Smooth muscle cell of the pulmonary artery (primary cell): ENCODE measurements at places on chromosomes 12 and 14. TPM values are rescaled to one million over a fixed set of nuclear protein-coding genes. Genes with fewer than 3 reads are reported as not detected.

The RASSF8 gene
- total RNA-seq: 95.3 and 149 TPM in 2 replicates

The TAS2R9 gene
- not detected in 2 replicates for total RNA-seq

The KRT75 gene
- not detected in 2 replicates for total RNA-seq

The BDKRB2 gene
- total RNA-seq: 0.73 and 2.7 TPM in 2 replicates

The CLEC9A gene
- not detected in 2 replicates for total RNA-seq

The SPIC gene
- total RNA-seq: not detected in 2 replicates

The HOXC12 gene
- not detected in 2 replicates for total RNA-seq

The MGAT4C gene
- total RNA-seq: 0.07 and 0.13 TPM in 2 replicates

The CISTR gene
- total RNA-seq: not detected in 2 replicates

The PRB2 gene
- total RNA-seq: not detected in 2 replicates

The MMP19 gene
- 5.8 and 16.2 TPM in 2 replicates for total RNA-seq

The SLC17A8 gene
- not detected in 2 replicates for total RNA-seq

The SLC2A3 gene
- total RNA-seq: 180 and 327 TPM in 2 replicates

The RERGL gene
- 0.65 TPM in 1 of 2 replicates, not detected in the other for total RNA-seq

The OR6C2 gene
- total RNA-seq: not detected in 2 replicates

The SYNE3 gene
- 10.2 and 36.3 TPM in 2 replicates for total RNA-seq

The PTCSC3 gene
- not detected in 2 replicates for total RNA-seq

The CPM gene
- 3.7 and 5.9 TPM in 2 replicates for total RNA-seq

The MAP1LC3B2 gene
- total RNA-seq: 0.52 and 0.89 TPM in 2 replicates

The SYNDIG1L gene
- total RNA-seq: under 0.01 TPM in 1 of 2 replicates, not detected in the other

The TOMM20L gene
- total RNA-seq: not detected in 2 replicates

The PLEKHD1 gene
- total RNA-seq: under 0.01 and 0.07 TPM in 2 replicates

The RALGAPA1 gene
- 34.4 and 40.6 TPM in 2 replicates for total RNA-seq

The SIX4 gene
- total RNA-seq: 10.9 and 14.8 TPM in 2 replicates

The NXPH4 gene
- 28.2 and 49.1 TPM in 2 replicates for total RNA-seq

The CDH24 gene
- total RNA-seq: 5.0 and 5.1 TPM in 2 replicates

The TMEM179 gene
- total RNA-seq: 0.07 TPM in 1 of 2 replicates, not detected in the other

The DDN gene
- total RNA-seq: 0.20 and 0.30 TPM in 2 replicates

The SMCO2 gene
- 0.40 TPM in 1 of 2 replicates, not detected in the other for total RNA-seq

The SOAT2 gene
- not detected in 2 replicates for total RNA-seq

The LGR5 gene
- total RNA-seq: 0.03 and 2.2 TPM in 2 replicates

The ERH gene
- total RNA-seq: 56.7 and 91.7 TPM in 2 replicates

The KLRC1 gene
- total RNA-seq: not detected in 2 replicates

The PSMC6 gene
- total RNA-seq: 90.2 and 97.8 TPM in 2 replicates

The ZCCHC8 gene
- total RNA-seq: 11.6 and 11.9 TPM in 2 replicates
